ENCODE measurements at places on chromosomes 2 and 18. TPM values are rescaled to one million over a fixed set of nuclear protein-coding genes. Genes with fewer than 3 reads are reported as not detected.

POTEJ gene
- not detected for total RNA-seq

HOXD10 gene
- total RNA-seq, result 14.5 TPM

GNAL gene
- not detected for total RNA-seq

GKN1 gene
- total RNA-seq, result not detected

B3GNT7 gene
- total RNA-seq, result 0.12 TPM

ARHGAP25 gene
- total RNA-seq, result not detected

CROCC2 gene
- not detected for total RNA-seq

ITGA4 gene
- 27.1 TPM for total RNA-seq

MOGAT1 gene
- total RNA-seq, result not detected

ATP6V1B1 gene
- not detected for total RNA-seq

TM4SF20 gene
- total RNA-seq, result not detected

FEV gene
- total RNA-seq, result not detected

TCF7L1 gene
- total RNA-seq, result 2.6 TPM

DNA sequence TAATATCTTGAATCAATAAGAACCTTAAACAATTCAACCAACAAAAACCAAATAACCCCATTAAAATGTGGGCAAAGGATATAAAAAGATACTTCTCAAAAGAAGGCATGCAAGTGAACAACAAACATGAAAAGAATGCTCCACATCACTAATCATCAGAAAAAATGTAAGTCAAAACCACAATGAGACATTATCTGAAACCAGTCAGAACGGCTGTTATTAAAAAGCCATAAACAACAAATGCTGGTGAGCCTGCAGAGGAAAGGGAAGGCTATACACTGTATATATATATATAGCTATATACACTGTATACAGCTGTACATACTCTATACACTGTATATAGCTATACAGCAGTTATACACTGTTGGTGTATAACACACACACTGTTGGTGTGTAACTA, 47.8 kb upstream of the GALNT13 start:
- H3K4me3 ChIP-seq, result no peak overlapping the region
- DNase-seq, result no peak
- H3K27me3 ChIP-seq, result no peaks in the 10 kb centered on the region
- no peak overlapping the region for H3K27ac ChIP-seq

GRCh38 chr2:181957668-181958067, 28.0 kb upstream of the PPP1R1C start:
- no peak overlapping the region for H3K4me3 ChIP-seq
- H3K27ac ChIP-seq, result no peak overlapping the region
- peaks cover 10% of the 10 kb centered on the region for H3K36me3 ChIP-seq

DNA sequence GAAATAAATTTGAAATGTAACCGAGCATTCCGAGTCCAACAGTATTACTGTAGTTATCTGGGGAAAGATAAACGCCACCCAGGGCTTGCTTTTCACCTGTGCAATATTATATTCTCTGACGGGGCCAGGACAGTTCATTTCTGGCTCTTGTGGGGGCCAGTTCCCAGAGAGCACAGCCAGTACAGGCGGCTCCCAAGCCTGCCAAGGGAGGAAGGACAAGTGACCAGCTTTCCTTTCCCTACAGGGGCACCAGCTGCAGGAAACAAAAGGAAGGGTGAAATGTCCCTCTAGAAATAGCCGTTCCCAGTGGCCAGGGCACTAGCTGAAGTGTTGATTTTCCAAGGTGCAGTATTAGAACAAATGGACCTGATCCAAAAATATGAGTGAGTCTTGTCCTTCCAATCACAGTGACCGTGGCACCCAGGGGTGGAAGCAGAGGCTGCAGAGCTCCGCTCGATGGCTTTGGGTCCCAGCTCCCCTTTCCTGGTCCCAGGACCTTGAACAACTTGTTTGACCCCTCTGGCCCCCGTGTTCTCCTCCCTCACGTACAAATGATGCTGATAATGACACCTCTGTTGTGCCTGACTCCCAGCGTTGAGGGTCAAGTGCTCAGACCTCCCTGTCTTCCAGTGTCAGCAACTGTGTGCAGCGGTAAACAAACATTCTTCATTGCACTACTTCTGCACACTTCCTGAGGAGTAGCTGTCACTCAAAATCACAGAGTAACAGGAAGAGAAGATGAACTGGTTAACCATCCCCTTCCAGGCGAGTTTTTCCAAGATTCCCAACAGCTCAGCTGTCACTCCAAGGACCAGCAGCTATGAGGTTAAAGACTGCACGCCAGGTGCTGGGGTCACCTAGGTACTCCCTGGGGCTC, 40.9 kb downstream of the GYPC start:
- DNase-seq, result no peak
- H3K27ac ChIP-seq, result no peak overlapping the region
- peaks cover 14% of the 10 kb centered on the region for H3K36me3 ChIP-seq
- H3K4me3 ChIP-seq, result no peak overlapping the region
- peaks cover 1% of the 10 kb centered on the region for H3K27me3 ChIP-seq

DNA sequence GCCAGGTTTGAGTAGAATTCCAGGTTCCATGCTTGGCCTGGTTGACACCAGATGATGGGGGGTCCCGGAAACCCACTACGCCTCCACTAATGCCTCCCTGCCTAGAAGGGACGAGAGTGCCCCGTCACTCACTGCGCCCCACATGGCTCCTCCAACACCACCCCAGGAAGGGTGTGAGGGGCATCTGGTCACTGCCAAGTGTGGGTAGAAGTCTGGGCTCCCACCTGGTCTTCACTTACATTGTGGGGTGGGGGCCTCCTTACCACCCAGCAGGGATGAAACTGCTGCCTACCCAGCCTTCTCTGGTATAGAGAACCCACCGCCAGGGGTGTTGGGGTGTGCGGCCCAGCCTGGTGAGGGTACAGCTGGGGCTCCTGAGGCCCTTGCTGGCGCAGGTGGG, 65.2 kb upstream of the B3GNT7 start:
- no peak for DNase-seq
- no peak overlapping the region for H3K27ac ChIP-seq
- no peak overlapping the region for H3K4me3 ChIP-seq
- peaks cover 37% of the 10 kb centered on the region for H3K36me3 ChIP-seq
- peaks cover 5% of the 10 kb centered on the region for H3K27me3 ChIP-seq

GRCh38 chr2:174574657-174575056, 22.9 kb downstream of the WIPF1 start:
- no peak overlapping the region for H3K4me3 ChIP-seq
- H3K27me3 ChIP-seq, result no peaks in the 10 kb centered on the region
- peaks cover 13% of the 10 kb centered on the region for H3K4me1 ChIP-seq
- no peak for DNase-seq

- H3K27ac ChIP-seq, result no peak overlapping the region
- DNase-seq, result peak; percentile 26
- no peak overlapping the region for H3K4me3 ChIP-seq
- H3K27me3 ChIP-seq, result peaks cover 49% of the 10 kb centered on the region
Observed at GRCh38 chr18:8478166-8478967, 130.9 kb upstream of the RAB12 start.

DNA sequence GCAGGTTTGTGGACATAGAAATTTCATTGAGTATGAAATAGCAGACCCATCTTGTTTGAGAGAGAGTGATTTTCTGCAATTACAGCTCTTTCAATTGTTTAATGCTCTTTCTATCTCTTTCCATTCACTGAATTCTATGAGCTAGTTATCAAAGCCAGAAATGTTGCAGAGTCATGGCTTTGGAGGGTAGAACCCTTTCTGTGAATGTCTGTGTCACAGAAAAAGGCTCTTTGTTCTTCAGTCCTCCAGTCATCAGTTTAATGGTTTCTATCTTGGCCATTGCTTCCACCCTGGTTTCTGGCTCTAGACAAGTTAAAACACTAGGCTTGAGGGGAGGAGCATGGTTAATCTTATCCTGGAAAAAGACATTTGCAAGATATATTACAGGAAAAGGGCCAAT, 655.0 kb downstream of the STK39 start:
- H3K27ac ChIP-seq, result no peak overlapping the region
- H3K4me1 ChIP-seq, result no peaks in the 10 kb centered on the region
- H3K36me3 ChIP-seq, result no peaks in the 10 kb centered on the region
- no peak for DNase-seq

DNA sequence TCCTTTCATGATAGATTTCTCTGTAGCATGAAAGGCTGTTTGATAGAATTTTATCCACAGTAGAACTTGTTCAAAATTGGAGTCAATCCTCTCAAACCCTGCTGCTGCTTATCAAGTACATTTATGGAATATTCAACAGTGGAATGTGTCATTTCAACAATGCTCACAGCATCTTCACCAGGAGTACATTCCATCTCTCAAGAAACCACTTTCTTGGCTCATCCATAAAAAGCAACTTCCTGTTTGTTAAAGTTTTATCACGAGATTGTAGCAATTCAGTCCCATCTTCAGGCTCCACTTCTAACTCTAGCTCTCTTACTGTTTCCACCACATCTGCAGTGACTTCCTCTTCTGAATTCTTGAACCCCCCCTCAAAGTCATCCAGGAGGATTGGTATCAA, 29.4 kb downstream of the PDCL3 start:
- H3K4me1 ChIP-seq, result peaks cover 15% of the 10 kb centered on the region
- H3K27me3 ChIP-seq, result peaks cover 10% of the 10 kb centered on the region
- H3K36me3 ChIP-seq, result no peaks in the 10 kb centered on the region
- no peak overlapping the region for H3K4me3 ChIP-seq

- H3K4me1 ChIP-seq, result no peaks in the 10 kb centered on the region
- no peak overlapping the region for H3K27ac ChIP-seq
- H3K36me3 ChIP-seq, result no peaks in the 10 kb centered on the region
- H3K27me3 ChIP-seq, result no peaks in the 10 kb centered on the region
- H3K4me3 ChIP-seq, result no peak overlapping the region
- DNase-seq, result no peak
Observed at GRCh38 chr2:60172801-60173200, 380.7 kb downstream of the BCL11A start.

GRCh38 chr2:98026292-98026691, 30.5 kb upstream of the TMEM131 start:
- peak overlapping the region; percentile 72 for H3K4me3 ChIP-seq
- DNase-seq, result no peak
- peaks cover 20% of the 10 kb centered on the region for H3K27me3 ChIP-seq
- H3K36me3 ChIP-seq, result no peaks in the 10 kb centered on the region
- H3K27ac ChIP-seq, result peak overlapping the region; percentile 25

- no peak overlapping the region for H3K27ac ChIP-seq
- DNase-seq, result no peak
- H3K27me3 ChIP-seq, result no peaks in the 10 kb centered on the region
- no peaks in the 10 kb centered on the region for H3K36me3 ChIP-seq
- H3K4me1 ChIP-seq, result peaks cover 41% of the 10 kb centered on the region
Observed at GRCh38 chr2:85188852-85189251, 55.7 kb downstream of the TCF7L1 start.

DNA sequence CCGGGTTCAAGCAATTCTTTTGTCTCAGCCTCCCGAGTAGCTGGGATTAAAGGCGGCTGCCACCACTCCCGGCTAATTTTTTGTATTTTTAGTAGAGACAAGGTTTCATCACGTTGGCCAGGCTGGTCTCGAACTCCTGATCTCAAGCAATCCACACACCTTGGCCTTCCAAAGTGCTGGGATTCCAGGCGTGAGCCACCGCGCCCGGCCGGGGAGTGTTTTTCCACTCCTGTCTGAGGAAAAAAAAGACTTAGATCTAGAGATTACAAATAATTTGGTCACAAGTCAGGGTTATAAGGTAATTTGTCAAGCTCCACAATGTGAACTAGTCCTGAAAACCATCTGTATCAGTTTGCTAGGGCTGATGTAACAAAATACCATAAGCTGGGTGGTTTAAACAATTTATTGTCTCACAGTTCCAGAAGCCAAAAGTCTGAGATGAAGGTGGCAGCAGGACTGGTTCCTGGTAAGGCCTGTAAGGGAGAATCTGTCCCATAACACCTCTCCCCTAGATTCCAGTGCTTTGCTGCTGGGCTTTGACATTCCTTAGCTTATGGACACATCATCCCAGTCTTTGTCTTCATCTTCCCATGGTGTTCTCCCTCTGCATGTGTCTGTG, 40.7 kb upstream of the SP3 start:
- H3K4me3 ChIP-seq, result no peak overlapping the region
- DNase-seq, result no peak
- peaks cover 2% of the 10 kb centered on the region for H3K27me3 ChIP-seq
- H3K36me3 ChIP-seq, result no peaks in the 10 kb centered on the region
- H3K4me1 ChIP-seq, result peaks cover 53% of the 10 kb centered on the region

DNA sequence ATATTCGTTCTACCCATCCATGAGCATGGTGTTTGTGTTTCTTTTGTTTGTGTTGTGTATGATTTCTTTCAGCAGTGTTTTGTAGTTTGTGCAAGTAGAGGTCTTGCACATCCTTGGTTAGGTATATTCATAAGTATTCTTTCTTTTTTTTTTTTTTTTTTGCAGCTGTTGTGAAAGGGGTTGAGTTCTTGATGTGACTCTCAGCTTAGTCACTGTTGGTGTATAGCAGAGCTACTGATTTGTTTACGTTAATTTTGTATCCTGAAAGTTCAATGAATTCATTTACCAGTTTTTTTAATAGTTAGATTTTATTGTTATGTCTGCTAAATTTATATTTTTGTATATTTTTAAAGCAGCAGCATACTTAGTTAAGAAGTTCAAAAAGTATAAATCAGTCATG, 834.4 kb upstream of the NRXN1 start:
- DNase-seq, result no peak
- no peaks in the 10 kb centered on the region for H3K27me3 ChIP-seq
- H3K36me3 ChIP-seq, result peaks cover 5% of the 10 kb centered on the region
- peaks cover 12% of the 10 kb centered on the region for H3K4me1 ChIP-seq
- no peak overlapping the region for H3K4me3 ChIP-seq

GRCh38 chr2:229412686-229413085, 141.6 kb upstream of the PID1 start:
- no peaks in the 10 kb centered on the region for H3K27me3 ChIP-seq
- no peak overlapping the region for H3K4me3 ChIP-seq
- peaks cover 43% of the 10 kb centered on the region for H3K4me1 ChIP-seq
- H3K27ac ChIP-seq, result no peak overlapping the region
- H3K36me3 ChIP-seq, result no peaks in the 10 kb centered on the region

GRCh38 chr18:30920351-30920750, 122.2 kb downstream of the DSC3 start:
- no peaks in the 10 kb centered on the region for H3K27me3 ChIP-seq
- no peaks in the 10 kb centered on the region for H3K4me1 ChIP-seq
- no peak overlapping the region for H3K27ac ChIP-seq
- no peak overlapping the region for H3K4me3 ChIP-seq

DNA sequence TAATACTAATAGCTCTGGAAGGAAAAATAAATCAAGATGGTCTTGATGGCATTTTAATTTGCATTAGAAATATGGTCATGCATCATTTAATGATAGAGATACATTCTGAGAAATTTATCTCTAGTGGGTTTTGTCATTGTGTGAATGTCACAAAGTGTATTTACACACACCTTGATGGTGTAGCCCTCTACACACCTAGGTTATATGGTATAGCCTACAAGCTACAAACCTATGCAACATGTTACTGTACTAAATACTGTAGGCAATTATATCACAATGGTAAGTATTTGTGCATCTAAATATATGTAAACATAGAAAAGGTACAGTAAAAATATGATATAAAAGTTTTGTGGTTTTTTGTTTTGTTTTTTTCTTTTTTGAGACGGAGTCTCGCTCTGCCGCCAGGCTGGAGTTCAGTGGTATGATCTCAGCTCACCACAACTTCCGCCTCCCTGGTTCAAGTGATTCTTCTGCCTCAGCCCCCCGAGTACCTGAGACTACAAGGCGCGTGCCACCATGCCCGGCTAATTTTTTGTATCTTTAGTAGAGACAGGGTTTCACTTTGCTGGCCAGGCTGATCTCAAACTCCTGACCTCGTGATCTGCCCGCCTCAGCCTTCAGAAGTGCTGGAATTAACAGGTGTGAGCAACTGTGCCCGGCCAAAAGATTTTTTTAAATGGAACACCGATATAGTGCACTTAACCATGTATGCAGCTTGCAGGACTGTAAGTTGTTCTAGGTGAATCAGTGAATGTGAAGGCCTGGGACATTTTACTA, 83.7 kb upstream of the UBXN4 start:
- H3K36me3 ChIP-seq, result peaks cover 19% of the 10 kb centered on the region
- H3K27ac ChIP-seq, result no peak overlapping the region
- H3K4me3 ChIP-seq, result no peak overlapping the region

- H3K27ac ChIP-seq, result no peak overlapping the region
- H3K27me3 ChIP-seq, result peaks cover 2% of the 10 kb centered on the region
- no peaks in the 10 kb centered on the region for H3K4me1 ChIP-seq
- DNase-seq, result no peak
Observed at GRCh38 chr2:179354739-179355537, 90.3 kb upstream of the SESTD1 start.
